T follicular helper cell (primary cell): ENCODE measurements at places on chromosomes 2 and 18.
A peak's percentile ranks its signal among the peaks of the same experiment; 100 is the strongest.

GRCh38 chr2:180819106-180819505, 161.3 kb upstream of the UBE2E3 start:
- DNase-seq, result no peak

DNA sequence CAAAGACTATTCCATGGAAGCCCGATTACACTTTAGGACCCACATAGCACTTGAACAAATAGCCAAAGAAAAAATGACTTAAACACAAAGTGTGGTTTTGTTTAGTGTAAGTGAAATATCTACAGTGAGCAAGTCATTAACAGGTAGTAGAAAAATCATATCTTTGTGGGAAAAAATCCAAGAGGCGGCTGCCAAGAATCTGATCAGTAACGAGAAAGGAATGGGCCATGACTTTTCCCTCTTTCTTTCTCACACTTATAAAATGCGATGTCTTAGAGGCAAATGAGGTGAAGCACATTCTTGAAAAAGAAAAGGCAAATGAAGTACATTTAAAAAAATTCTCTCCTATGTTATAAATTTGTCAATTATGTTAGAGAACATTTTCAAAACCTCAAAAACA, 12.9 kb upstream of the GEMIN6 start:
- DNase-seq, result no peak

GRCh38 chr18:44715245-44715644, 34.6 kb downstream of the SETBP1 start:
- no peak for DNase-seq

GRCh38 chr2:205762881-205763280, 80.6 kb downstream of the NRP2 start:
- DNase-seq, result no peak

DNA sequence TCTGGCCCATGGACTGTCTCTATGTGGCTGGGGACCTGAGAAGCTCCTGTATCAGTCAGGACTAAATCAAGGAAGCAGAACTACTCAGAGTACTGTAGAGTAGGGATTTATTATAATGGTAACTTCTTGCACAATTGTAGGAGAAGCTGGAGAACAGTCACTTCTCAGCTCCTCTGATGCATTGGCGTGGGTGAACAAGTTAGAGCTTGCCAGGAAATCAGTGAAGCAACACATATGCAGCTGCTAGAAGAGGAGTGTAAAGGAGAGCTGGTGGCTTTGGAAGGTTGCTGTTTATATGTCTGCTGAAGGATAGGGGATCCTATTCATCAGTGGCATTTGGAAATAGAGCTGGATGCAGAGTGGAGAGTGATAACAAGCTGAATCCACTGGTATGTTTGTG, 215.5 kb upstream of the CWC22 start:
- no peak for DNase-seq

DNA sequence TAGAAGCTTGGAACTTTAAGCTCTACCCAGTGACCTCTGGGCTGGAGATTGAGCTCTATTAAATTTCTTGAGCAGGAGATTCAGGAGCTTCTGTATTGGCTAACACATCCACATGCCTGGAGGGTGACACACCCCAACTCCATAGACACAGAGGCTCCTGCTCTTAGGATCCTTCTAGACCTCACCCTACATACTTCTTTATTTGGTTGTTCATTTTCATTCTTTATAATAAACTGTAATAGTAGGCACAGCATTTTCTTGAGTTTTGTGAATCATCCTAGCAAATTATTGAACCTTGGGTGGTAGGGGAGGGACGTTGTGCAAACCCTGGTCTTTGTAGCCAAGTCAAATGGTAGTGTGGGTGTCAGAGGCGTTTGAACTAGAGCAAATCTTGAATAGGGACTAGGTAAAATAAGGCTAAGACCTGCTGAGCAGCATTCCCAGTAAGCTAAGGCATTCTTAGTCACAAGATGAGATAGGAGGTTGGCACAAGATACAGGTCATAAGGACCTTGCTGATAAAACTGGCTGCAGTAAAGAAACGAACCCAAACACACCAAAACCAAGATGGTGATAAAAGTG, 323.8 kb upstream of the GALNT5 start:
- no peak for DNase-seq

DNA sequence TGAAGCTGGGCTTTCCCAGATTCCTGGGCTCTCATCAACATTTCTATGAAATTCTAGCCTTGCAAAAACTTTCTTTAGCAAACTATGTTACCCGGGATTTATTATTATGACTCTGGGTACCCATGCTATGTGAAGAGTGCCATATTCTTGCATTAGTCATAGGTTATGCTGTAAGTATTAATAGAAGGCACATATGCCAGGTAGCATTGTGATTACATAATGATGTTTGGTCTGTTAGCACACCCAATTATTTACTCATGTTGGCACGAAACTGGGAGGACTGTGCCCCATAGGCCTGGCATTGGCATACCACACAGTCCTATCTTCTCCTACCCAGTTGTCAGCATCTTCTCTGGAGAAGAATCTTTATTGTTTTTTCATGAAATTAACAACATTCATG, 171.0 kb downstream of the SLC4A3 start:
- no peak for DNase-seq

DNA sequence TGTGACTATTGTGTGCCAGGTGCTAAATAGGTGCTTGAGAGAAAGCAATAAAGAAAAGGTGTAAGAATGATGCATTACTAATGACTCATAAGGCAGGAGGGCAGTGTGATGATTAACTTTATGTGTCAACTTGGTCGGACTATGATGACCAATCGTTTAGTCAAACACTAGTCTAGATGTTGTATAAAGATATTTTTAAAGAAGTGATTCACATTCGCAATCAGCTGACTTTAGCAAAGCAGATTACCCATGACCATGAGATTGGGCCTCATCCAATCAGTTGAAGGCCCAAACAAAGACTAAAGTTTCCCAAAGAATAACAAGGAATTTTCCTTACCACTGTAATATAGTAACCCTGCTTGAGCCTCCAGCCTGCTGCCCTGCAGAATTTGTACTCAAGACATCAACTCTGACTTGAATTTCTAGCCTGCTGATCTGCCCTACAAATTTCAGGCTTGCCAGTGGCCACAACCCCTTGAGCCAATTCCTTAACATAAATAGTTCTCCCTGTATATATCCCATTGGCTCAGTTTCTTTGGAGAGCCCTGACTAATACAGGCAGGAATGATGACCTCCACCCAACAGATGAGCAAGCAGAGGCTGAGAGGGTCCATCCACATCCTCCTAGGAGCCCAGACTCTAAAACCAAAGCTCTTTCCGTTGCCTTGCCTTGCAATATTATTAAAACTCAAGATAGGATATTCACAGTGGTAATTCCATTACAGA, 132.6 kb downstream of the ACTR3 start:
- no peak for DNase-seq

GRCh38 chr2:9228781-9229469, 22.3 kb downstream of the ASAP2 start:
- DNase-seq, result no peak

DNA sequence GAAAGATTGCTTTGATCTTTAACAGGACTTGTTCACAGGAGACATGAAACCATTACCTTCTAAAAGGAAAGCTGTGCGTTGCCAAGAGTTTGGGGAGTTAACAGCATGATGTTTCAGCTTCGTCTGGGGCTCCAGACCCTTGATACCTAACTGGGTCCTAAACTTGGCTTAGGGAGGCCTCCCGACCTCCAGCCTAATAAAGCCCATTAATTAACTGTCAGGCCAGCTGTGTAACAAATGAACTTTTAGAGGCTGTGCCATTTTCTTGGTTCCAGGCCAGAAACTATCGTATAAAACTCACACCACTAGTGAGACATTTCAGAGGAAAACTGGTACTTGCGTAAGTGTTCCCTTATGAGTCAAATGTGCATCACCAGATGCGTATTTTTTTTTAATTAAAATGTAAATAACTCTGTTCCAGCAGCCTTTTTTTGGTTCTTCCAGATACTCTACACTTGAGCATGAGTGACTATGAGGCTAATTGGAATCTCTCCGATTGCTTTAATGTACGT, 236.5 kb downstream of the BCL2 start:
- DNase-seq, result no peak

DNA sequence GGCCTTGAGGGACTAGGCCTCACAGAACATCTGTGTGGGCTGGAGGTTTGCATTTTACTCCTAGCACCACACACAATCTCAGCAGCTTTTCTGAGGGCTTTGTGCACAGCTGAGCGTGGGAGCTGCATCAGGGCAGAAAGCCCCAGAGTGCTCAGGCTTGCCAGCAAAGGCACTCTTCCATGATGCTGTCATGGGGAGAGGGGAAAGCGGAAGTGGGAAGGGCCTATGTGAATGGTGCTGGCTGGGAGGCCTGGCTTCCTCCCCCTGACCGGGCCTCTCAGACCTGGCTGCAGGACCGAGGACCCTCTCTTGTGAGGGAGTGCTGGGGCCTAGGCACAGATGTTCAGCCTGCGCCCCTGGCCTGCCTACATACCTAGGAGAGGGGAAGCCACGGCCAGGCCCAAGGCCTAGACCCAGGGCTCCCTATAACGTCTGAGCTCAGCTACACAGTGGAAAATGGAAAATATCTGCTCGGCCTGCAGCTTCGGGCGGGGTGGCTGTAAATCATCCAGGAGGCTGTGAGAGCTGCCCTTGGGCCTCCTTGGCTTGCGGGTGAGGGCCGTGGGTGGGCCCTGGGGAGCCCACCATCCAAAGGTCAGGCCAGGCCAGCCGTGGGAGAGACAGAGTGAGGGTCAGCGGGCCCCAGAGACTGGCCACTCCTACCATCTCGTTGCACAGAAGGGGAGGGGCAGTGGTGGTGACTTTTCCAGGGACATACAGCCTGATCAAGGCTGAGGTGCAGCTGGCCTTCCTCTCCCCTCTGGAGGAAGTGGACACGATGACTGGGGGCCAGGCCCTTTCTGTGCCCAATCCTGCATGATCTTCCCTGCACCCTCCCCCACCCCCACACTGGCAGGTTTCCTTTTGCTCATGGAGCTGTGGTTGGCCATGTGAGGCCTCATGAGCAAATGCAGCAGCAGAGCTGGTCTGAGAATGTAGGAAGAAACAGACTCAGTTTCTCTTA, 22.8 kb downstream of the GLI2 start:
- DNase-seq, result no peak

DNA sequence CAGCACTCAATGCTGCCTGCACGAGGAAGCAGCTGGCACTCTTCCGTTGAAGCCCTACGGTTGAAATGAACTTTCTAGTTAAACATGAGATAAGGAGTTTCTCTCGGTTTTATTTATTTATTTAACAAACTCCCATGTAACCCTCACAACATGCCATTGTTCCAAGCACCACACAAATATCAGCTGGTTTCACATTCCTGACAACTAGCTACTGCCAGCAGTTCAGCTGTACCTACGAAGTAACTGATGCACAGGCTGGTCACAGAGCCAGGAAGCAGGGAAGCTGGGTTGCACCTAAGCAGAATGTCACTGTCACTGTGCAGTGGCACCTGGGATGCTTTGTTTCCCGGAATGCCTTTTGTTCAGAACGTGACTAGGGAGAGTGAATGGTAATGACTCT, 18.1 kb downstream of the TIMM21 start:
- no peak for DNase-seq

- DNase-seq, result no peak
Measured at GRCh38 chr18:63054901-63055584, 264.5 kb downstream of the BCL2 start.

DNA sequence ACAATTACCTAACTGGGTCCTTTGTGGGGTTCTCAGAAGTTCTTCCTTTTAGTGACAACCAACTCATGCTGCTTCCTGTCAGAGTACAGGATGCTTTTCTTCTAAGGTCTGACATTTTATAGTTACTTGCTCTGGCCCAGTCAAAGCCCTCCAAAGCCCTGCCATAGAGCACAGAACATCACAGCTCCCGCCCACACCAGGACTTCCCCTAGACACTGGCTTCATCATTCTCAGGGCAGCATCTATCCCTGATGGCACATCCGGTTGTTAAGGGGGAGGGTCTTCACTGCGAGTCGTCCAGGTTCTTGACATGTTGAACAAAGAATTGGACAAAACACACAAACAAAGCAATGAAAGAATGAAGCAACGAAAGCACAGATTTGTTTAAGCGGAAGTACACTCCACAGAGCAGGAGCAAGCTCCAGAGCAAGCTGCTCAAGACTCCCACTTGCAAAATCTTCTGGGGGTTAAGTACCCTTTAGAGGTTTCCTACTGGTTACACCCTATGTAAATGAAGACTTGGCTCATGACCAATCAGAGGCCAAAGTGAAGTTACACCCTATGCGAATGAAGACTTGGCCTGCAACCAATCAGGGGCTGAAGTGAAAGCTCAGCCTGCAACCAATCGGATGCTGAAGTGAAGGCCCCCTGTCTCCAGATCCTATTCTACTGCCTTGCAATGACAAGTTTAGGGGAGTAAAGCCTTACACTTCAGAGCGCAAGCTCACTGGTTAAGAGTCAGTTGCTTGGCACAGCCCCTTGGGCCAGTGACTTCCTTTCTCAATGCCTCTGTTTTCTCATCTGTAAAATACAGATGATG, 79.0 kb downstream of the HDAC4 start:
- no peak for DNase-seq

GRCh38 chr2:854460-854859, 96.2 kb upstream of the SNTG2 start:
- peak; percentile 27 for DNase-seq

DNA sequence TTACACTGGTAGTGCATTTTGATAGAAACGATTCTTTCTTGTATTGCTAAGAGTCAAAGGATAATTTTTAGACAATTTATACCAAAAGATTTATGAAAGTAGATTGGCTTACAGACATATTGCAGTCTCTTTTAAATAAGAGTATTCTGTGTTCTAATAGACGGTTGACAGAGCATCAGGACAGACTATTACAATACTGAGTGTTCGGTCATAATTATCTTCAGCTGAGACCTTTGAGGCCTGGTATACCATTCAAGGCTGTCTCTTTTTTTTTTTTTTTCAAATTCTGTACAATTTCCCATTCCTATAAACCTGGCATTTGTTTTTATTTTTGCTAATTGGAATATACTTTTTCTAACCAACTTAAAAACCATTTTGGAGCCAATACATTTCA, 140.6 kb upstream of the NOSTRIN start:
- no peak for DNase-seq

GRCh38 chr2:123659120-123659519, 366.0 kb upstream of the CNTNAP5 start:
- no peak for DNase-seq

GRCh38 chr2:147133286-147133908, 711.4 kb upstream of the ACVR2A start:
- DNase-seq, result no peak

DNA sequence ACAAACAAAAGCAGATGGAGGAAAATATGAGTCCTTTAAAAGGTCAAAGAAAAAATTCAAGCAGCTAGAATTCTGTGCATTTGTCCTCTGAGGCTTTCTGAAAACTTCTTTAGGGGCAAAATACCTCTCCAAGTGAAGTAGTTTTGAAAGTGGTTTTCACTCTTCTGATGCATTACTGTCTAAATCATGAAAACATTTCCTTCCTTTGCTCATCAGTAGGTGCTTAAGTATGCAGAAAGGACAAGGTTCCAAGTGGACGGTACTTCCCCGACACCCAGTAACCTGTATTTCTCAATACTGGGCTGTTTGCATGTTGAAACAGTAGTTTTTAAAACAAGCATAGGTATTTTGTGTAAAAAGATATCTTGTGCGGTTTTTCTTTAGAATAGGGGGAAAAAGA, 189.1 kb upstream of the ERBB4 start:
- DNase-seq, result no peak

GRCh38 chr18:56245866-56246580, 392.4 kb downstream of the TXNL1 start:
- DNase-seq, result no peak

- DNase-seq, result no peak
Measured at GRCh38 chr2:20214566-20215182, 10.3 kb downstream of the SDC1 start.

- DNase-seq, result no peak
Measured at GRCh38 chr2:38116762-38117161, 40.8 kb upstream of the CYP1B1 start.

- DNase-seq, result no peak
Measured at GRCh38 chr18:6732952-6733351, 3.4 kb downstream of the ARHGAP28 start.
